KBM-7 (cell line): ENCODE measurements at places on chromosomes 5 and 9.

DNA sequence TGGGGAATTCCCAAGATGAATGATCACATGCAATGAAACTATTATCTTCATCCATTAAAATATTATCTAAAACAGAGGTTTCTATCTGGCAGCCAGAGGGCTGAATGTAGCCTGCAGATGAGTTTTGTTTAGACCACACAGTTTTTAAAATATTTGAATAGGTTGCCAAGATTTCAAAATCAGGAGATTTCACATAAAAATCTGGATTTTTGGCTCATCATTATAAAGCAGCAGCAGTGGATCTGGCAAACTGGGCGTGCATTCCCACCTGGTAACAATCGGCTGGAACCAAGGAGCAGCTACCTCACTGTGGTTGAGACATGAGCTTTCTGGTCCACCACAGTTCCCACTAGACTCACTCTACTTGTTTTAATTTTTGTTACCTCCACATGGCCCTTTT, 155.1 kb downstream of the BNC2 start:
- DNase-seq = no peak

DNA sequence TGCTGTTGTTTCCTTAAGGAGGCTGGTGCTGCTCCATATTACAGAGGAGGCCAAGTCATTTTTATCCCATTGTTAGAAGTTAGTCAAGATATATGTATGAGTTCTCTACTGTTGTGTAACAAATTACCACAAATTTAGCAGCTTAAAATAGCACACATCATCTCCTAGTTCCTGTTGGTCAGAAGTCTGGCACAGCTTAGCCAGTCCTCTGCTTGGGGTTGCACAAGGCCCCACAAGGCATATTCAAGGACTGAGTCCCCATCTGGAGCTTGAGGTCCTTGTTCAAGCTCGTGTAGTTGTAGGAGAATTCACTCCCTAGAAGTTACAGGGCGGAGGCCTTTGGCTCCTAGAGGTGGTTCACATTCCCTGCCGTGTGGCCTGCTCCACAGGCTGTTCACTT, 14.7 kb downstream of the MTAP start:
- peak; percentile 35 for DNase-seq

- DNase-seq = no peak
These were observed 382.6 kb downstream of the DMRTA1 start for GRCh38 chr9:22829236-22829635.

GRCh38 chr9:108579757-108580439, 275.9 kb downstream of the ACTL7B start:
- DNase-seq = no peak

DNA sequence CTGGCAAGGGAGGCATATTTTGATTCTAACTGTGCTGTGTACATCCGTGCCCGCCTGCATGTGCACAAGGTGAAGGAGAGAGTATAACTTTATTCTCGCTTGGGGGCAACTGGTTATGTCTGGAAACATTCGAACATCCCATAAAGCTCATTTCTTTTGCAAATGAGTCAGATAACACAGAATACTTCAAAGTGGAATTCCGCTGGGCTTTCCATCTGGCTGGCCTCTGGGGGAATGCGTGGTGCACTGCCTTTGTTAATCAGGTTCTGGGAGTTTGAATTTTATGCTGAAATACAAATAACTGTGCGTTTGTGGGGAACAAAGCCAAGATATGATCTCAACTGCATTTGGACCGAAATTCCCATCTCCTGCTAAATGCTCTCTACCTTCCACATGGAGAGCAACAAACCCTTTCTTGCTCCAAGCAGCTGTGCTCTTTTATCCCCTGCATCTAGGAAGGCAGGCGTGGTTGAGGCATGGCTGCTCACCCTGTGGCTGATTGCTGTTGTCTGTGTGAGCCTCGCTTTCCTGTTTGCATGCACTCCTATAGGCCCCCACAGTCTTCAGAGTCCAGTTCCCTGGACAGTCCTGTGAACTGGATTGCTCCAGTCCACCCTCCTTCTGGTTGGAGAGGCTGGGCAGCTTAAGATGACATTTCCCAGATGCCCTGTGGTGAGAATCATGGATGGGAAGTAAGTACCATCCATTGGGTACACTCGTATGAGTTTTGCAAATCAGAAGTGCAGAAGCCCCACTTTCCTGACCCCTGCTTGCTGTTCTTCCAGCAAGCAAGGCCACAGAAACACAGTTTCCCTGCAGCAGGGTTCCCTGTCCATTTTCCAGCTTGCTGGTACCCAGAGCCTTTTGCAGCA, 82.9 kb upstream of the ALDH1B1 start:
- DNase-seq = no peak

- no peak for DNase-seq
These were observed 378.2 kb downstream of the ACTL7B start for GRCh38 chr9:108477529-108478006.

DNA sequence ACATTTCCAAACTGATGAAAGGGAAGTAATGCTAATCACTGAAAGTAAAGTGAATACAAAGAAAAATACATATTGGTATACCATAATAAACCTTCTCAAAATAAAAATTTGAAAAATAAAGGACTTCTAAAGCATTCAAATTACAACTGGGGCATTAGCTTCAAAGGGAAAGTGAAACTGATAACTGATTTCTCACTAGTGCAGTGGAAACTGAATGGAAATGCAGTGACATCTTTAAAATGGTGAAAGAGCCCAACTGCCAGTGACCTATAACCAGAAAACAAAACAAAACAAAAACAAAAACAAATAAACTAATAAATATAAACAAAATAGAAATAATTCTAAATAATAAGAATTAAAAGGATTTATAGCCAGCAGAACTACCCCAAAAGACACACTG, 297.5 kb upstream of the GRIN3A start:
- DNase-seq = no peak

- DNase-seq = no peak
These were observed 37.9 kb upstream of the GABRP start for GRCh38 chr5:170745481-170746071.

DNA sequence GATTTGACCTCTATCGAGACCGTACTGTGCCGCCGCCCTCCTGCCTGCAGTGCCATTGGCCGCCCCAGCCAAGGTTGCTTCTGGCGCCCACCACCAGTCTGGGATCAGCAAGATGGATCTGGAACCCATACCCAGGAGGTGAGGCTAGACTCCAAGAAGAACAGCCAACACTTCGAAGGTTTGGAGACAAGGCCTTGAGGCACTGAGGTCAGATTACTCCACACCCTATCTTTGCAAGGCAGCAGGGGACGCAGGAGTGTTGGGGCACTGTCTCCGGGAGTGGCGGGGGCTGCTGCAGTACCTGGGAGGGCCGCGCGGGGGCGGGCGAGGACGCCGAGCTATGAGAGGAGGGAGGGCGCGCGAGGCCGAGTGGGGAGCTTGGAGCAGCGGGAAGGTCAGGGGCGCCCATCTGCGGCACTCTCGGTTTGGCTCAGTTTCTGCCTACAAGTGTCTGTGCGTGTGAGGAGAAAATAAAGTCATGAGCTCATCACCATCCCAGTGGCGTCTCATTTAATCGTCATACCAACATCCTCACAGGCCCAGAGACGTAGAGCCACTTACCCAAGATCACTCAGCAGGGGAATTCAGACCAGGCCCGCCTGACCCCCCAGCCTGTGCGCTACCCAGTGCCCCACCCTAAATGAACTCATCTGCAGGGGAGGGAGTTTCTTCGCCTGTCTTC, 20.5 kb upstream of the PSD2 start:
- DNase-seq = peak; percentile 79

GRCh38 chr5:73523861-73524260, 25.6 kb downstream of the BTF3 start:
- DNase-seq = no peak

- DNase-seq = no peak
These were observed 84.2 kb downstream of the CAVIN4 start for GRCh38 chr9:100662122-100662521.

DNA sequence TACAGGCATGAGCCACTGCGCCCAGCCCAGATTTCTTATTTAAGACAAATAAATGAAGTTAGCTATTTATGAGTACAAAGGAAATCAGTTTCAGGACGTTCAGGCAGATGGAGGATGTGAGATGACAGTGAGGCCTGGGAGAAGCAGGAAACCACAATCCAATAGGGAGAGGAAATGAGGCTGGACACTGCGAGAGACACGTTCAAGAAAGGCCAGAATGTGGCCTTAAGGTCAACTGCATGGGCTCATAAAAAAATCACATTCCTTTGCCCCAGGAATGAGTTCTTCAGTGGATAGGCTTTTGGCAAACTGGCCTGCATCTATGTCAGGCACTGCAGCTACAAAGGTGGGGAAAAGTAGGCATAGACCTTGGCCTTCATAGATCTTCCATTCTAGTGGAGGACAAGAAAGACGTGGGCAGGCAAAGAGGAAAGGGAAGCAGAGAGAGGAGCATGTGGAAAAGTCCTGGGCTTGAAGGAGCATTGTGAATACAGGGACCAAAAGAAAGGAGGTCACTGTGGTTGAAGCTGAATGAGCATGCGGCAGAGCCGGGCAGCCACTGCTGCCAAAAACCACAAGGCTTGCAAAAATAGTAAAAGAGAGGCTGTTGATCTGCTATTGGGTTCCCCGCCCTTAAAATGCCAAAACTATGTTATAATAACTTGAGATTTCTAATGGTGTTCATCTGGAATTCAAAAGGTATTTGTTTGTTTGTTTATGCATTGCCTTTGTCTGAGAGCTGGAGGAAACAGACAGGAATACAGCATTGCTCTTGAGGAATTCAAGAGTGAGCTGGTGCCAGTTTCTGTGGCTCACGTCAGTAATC, 133.0 kb downstream of the GNA14 start:
- DNase-seq = peak; percentile 48

DNA sequence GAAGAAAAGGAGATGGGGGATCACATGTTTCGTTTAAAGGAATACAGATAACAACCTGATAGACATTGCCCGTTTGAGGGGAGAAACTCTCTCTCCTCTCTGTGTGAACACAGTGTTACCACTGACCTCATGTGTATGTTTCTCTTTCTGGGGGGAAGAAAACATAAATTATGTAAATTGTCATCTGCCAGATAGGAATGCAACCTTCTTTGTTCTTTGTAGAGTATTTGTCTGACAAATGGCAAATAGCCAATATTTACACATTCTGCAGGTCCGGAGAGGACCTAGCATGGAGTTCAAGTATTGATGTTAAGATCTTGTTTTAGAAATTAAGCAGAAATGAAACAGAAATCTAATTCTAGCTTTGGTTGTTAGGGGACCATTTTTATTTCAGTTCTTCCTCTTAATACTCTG, 276.3 kb downstream of the SAXO1 start:
- no peak for DNase-seq

DNA sequence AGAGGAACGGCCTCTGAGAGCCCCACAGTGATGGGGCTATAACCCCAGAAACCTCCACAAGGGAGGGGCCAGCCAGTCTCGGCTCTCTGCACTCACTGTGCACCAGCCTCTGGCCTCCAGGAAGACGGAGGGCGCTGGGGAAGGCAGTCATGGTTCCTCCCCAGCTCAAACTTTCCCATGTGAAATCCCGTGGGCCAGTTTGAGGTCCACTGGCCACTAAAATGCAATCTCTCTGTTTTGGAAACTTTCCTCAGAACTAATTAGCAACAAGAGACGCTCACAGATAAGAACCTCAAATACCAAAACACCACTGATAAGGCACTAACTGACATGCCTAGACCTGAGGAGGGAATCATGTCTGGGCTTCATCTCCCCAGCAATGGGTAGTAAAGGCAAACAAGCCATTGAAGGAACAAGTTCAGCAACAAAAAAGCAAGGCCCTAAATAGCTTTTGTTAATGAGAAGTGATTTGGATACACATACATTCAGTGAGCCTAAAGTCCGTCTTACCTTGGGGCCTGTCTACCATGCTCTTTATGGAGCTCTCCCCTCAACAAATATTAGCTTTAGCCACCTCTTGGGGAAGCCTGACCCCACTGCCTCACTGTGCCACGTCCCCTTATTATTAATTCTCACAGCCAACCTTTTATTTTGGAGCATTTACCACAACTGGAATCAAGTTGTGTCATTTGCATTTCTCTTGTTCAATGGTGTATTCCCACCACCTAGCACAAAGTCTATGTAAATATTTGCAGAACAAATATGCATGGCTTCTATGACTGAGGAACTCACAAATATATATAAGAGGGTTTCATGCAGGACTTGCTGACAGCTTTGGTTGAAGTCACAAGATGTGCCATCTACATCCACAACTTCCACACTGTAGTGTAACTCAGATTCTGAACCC, 56.1 kb upstream of the GLRX start:
- no peak for DNase-seq

GRCh38 chr9:10005206-10005605, 607.6 kb downstream of the PTPRD start:
- no peak for DNase-seq

DNA sequence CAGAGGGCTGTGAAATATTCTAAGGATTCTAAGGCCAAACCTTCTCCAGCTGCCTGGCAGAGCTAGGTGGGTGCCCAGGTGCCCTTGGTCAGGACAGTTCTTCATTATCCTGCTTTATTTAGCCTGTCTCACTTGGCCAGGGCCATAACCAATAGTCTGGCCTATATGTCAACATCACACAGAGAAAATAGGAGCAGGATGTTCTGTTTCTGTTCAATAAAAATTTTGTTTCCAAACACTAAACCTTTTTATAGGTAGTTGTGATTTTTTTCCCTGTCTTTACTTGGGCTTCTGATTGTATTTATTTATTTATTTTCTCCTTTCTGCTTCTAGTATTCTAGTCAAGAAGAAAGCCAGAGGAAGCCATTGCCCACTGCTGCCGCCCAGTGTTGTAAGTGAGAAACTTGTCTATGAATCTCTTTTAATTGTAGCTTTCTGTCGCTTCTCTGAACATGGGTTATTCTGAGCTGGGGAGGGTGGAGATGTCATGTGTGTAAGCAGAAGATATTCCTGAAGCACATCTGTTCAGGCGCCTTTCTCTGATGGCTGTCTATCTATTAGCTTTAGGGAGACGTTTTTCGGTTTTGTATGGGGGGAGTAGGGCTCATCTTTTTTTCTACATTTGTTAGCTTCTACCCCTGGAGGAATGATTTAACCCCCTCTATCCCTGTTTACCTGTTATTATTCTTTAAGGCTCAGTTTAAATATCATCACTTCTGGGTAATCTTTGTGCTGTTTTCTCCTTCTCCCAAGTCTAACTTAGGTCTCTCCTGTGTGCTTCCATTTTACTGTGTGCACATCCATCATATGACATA, 97.1 kb downstream of the UNC13B start:
- peak; percentile 64 for DNase-seq

GRCh38 chr5:10655161-10655971, 91.5 kb downstream of the ANKRD33B start:
- DNase-seq = no peak

DNA sequence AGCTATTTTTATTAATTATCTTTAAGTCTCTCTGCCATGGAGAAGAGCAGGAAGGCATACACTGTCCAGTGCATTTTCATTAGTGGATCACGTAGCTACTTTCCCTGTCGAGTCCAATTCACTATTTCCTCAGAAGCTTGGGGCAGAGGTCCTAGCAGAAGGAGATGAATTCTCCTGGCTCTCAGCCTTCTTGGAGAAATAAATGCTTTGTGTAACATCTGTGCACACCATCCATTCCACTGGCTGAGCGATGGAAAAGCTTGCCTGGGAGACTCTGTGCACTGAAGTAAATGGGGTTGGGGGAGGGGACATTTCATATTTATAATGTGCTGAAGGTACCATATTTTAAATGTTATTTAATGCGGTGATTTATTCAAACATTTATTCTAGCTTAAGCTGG, 23.4 kb downstream of the PROP1 start:
- no peak for DNase-seq

- no peak for DNase-seq
These were observed 343.5 kb downstream of the PLK2 start for GRCh38 chr5:58116346-58116745.
